ENCODE measurements at places on chromosomes 11 and 22.
A peak's percentile ranks its signal among the peaks of the same experiment; 100 is the strongest.

DNA sequence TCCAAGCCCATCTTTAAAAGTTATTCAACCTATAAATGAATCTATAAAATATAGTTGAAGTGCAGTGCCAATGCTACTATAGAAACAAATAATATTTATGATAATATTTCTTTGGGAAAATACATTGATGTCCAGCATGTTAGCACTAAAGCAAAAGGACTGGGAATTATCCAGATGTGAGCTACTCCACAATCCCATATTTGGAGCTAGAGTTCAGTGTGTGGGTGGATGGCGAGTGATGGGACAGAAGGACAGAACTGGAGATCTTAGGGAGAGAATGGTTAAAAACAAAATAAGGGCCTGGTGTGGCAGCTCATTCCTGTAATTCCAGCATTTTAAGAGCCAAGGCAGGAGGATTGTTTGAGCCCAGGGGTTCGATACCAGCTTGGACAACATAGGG lies 216.8 kb downstream of the TMEM135 start:
- DNase-seq, result no peak

DNA sequence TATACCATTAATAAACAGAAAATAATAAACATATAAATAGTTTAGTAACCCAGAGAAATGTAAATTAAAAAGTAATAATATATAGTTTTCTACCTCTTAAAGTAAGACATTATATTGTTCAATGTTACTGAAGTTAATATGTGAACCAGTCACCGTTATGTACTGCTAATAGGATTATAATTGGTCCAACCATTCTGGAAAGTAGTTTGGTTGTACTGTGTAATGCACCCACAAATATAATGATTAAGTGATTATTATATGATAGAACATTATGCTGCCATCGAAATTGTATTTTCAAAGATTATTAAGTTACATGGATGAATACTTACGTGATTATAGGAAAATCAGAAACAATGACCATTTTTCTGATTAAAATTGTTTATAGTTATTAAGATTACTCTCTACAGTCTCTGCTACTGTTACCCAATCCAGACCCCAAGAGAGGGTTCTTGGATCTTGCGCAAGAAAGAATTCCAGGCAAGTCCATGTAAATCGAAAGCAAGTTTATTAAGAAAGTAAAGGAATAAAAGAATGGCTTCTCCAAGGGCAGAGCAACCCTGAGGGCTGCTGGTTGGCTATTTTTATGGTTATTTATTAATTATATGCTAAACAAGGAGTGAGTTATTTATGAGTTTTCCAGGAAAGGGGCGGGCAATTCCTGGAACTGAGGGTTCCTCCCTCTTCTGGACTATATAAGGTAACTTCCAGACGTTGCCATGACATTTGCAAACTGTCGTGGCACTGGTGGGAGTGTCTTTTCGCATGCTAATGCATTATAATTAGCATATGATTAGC lies 50.1 kb downstream of the ACER3 start:
- DNase-seq, result no peak

- no peak for DNase-seq
These were observed 23.9 kb upstream of the NECTIN1 start for GRCh38 chr11:119752946-119753345.

GRCh38 chr11:12813371-12814225 lies 139.4 kb downstream of the TEAD1 start:
- no peak for DNase-seq

GRCh38 chr11:2293531-2293971 lies 8.2 kb downstream of the C11orf21 start:
- no peak for DNase-seq

- no peak for DNase-seq
These were observed 34.3 kb upstream of the NFRKB start for GRCh38 chr11:129929721-129930120.

DNA sequence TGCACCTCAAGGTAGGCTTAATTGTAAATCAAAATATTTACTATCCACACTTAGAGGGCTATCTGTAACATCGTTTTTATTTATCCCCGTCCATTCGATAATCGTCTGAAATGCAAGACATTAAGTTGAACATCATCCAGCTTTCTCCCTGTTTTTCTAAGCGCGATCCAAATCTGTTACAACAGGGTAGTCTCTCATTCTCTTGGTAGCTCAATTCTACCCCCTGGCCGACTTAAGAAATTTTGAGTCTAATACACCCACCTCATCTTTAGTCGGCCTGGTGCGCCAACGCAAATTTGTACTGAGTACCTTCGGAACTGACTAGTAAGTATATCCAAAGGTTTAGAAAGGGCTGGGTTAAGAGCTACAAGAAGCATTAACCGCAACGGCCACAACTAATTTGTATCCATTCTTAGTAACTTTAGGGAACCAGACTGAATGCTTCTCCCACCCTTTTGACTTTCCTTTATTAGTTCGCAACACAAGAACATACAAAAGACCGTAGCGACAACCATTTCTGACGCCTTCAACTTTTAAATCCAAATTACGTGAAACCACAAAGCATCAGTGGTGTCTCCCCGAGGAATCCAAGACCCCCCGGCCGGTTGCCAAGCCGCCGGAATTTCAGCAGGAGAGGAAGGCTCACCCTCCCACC lies 1.0 kb upstream of the ZNF143 start:
- DNase-seq, result peak; percentile 24

DNA sequence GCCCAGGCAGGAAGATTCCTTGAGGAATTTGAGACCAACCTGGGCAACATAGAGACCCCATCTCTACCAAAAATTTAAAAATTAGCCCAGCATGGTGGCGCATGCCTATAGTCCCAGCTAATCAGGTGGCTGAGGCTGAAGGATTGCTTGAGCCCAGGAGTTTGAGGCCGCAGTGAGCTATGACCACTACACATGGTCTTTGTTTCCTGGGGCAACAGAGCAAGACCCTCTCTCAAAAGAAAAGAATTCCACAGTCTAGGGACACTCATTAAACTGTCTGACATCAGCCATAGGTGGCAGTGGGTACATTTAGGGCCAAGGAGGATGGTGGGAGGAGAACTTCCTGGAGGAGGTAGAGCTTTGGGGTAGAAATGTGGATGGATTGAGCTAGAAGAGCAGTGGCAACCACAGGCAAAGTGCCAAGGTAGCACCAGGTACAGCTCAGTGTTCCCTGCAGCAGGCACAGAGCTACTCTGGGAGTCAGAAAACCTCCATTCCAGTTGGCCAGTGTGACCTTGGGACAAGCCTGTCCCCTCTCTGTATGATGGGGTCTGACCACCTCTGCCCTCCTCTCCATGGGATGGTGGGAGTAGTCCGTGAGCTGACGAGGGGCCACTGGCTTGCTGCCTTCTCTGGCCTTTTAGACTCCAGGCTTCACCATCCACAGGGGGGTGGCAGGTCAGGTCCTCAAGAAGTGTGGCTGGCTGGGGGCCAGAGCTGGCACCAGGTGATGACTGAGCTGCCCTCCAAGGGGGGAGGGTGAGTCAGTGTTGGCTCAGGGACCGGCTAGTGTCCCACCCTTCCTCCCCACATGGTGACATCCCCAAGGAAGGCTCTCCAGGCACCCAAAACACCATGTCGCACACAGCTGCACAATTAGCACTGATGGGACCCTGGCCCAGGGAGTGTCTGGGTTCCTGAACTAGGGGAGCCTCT lies 3.7 kb upstream of the CLCF1 start:
- DNase-seq, result no peak

DNA sequence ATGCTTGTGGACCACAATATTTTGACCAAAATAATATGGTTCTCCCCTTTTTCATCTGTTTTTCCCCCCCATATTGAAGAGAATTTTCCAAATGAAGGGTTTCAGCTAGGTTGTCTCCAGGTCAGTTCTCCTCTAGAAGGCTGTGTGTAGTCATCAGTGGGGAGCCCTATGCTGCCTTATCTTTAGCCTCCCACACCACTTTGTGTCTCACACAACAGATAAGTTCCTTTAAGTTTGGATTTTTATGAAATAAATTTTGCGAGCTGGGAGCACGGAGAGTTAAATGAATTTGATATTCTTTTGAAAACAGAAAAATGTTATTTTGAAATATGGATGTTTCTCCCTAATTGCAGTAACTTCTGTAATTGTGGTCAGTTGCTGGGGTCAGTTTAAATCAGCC lies 28.9 kb downstream of the PAX6 start:
- no peak for DNase-seq

Measured in stimulated activated CD4-positive, alpha-beta T cell treated with anti-CD3 and anti-CD28 coated beads, Interleukin-12 subunit alpha, Interleukin-12 subunit beta, amount 100 ng/mL, for 24 hours (primary cell).